Stimulated activated CD8-positive, alpha-beta memory T cell treated with anti-CD3 and anti-CD28 coated beads, Interleukin-4, amount 100 ng/mL, for 24 hours (primary cell): ENCODE measurements at places on chromosomes 7 and 10.

GRCh38 chr10:77080361-77081027, 557.1 kb downstream of the KCNMA1 start:
- no peak for DNase-seq

DNA sequence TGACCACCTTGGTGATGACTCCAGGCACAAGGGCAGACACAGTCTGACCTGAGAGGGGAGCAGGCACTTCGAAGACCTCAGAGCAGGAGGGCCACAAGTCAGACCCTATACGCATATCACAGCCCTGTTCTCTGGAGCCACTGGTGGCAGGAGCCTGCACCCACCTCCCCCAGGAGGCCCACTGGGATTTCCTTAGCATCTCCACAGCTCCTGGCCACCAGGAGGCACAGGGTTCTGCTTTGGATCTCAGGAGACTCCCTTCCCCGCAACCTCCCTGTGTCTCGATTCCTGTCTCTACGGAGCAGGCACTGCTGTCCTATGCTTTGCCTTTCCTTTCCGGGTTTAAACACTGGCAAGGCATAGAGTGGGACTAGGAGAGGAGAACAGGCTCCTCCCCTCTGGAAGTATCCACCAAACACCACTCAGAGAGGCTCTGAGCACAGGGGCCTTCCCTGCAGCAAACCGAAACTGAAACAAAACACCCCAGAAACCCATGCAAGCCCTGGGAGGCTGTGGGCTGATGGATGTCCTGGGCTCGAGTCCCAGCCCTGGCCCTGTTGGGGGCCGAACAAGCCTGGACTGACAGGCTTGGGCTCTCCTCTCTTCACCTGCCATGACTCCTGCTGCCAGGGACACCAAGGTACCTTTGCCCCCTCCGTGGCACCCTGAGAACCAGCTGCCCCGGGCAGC, 166.3 kb downstream of the NEURL1 start:
- no peak for DNase-seq

DNA sequence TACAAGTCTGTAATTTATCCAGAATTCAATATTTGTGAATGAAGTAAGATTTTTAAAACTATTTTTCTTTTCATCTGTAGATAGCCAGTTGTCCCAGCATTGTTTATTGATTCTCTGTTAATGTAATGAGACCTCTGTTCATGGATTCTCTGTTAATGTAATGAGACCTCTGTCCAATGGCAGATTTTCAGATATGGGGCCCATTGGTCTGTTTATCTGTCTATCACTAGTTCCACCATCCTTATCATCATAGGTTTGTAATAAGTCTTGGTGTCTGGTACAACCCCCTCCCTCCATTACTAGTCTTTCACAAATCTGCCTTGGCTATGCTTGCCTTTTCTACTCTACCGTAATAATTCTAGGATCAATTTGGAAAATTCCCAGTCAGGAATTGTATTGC, 276.6 kb downstream of the ARHGAP12 start:
- DNase-seq, result no peak

DNA sequence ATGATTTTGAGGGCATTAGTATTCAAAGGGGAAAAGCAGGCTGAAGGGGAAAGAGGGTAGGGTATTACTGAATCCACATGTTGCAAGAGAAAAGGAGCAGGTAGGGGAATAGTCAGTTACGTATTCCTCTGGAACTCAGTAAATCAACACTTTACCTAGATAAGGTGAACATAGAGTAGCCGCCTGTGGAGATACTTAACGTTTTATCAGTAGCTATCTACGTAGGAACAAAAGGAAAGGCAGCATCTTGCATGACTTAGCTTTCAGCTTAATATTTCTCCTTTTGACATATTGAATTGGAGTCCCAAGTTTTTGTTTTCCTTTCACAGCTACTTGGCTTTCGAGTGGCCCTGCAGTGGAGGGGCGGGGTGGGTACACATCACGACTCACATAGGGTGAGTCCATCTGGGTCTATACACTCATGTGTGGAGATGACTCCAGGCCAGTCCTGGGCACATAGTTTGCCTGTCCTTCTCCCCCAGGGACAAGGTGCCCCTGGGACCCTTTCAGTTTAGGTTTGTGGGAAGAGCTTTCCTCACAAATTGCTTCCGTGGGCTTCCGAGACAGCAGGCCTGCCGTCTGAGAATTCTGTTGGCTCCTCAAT, 48.1 kb downstream of the CCNY start:
- no peak for DNase-seq

GRCh38 chr7:150876817-150877526, 24.7 kb downstream of the AOC1 start:
- DNase-seq, result peak; percentile 23

DNA sequence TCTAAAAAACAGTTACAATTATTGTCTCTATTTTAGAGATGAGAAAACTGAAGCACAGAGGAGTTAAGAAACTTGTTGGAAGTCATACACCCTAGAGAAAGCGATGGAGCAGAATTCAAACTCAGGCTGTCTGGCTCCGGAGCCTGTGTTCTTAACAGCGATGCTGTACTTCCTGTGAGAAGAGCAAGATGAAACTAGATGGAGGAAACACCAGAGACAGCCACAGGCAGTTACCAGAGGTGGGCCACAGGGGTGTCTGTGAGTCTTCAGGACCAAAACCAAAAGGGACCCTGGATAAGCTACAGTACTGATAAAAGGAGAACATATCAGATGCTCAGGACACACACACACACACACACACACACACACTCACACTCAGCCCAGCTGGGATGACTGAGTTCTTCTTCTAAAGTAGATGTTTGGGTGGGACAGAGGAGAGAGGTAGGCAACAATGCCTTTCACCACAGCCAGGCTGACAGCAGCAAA, 289.2 kb downstream of the FZD1 start:
- no peak for DNase-seq

- DNase-seq, result no peak
Observed at GRCh38 chr10:33547976-33548375, 213.5 kb upstream of the NRP1 start.

DNA sequence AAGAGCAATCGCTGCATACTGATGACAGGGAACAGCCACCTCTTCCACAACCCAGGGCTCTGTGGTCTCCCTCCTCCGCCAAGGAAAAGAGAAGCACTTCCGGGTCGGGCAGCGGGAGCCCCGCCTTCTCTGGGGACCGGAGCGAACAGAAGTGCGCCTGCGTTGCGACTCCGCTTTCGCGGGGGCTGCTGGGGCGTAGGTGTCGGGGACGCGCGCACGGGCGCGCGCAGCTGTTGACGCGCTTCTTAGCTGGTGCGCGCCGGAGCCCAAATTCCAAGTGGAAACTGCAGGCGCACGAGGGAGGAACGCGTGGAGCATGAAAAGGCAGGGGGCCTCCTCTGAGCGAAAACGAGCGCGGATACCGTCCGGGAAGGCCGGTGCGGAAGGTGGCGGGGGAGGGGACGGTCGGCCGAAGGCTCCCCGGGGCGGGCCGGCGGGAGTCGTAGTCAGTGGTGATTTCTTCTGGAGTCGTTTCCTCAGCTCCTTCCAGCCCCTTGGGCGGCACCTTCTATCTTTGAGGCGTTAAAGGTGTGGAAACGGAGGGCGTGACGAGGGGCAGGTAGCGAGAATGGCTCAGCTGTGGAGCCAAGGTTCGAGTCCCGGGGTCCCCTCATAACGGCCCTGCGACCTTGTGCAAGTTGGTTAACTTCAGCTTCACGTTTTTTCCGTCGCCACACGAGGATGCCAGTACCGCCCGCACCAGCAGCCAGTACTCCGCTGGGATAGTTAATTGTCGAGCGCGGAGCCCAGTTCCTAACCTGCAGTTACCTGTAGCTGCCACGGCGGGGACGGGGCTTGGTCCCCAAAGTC, at the start of the genes COX15 and CUTC:
Gene COX15 (minus strand): TSS at position 95 of the 810 bp plus-strand sequence. CDS start 78 bp downstream, at position 17.
Gene CUTC (plus strand): TSS at position 202 of the 810 bp plus-strand sequence. CDS start 115 bp downstream, at position 317.
- DNase-seq, result peak; percentile 91

GRCh38 chr10:60351191-60351853, 38.4 kb downstream of the ANK3 start:
- DNase-seq, result no peak

GRCh38 chr10:14701466-14701865, 73.2 kb downstream of the FAM107B start:
- no peak for DNase-seq

DNA sequence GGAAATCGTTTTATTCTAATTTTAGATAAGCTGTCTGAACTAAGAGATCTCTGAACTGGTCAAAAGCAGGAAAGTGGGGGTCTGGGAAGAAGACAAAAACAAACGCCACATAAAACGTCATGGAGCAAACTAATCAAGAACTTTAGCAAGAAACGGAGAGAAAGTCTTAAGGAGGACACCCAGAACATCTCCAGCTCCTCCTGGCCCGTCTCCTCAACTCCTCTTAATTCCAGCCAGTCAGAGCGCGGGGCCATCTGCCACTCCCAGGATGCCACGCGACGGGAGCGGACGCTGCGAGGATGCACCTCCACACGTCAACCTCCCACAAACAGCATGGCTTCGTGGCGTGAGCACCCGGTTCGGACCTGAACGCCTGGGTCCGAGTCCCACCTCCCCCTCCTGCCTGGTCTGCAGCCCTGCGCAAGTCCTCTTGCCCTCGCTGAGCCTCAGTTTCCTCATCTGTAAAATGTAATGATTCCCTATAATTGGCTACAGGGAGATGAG, 598 bp downstream of the MMS19 start:
- DNase-seq, result peak; percentile 66

DNA sequence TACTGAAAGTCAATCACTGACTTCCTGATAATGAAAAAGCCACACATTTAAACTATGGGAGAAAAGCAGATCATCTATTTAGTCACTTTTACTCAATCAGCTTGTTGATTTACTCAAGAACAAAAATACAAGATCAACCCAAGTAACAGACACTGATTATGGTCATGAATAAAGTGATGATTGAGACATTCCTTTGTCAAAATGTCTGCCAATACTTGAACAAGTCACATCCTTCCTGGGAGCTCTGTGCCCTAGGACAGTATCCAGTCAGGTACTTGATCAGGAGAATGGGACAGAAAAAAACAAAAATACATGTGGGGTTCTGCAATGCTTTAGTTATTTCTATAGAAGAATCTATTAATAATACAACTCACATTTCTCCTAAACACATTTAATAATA, 150.0 kb upstream of the NEBL start:
- no peak for DNase-seq

DNA sequence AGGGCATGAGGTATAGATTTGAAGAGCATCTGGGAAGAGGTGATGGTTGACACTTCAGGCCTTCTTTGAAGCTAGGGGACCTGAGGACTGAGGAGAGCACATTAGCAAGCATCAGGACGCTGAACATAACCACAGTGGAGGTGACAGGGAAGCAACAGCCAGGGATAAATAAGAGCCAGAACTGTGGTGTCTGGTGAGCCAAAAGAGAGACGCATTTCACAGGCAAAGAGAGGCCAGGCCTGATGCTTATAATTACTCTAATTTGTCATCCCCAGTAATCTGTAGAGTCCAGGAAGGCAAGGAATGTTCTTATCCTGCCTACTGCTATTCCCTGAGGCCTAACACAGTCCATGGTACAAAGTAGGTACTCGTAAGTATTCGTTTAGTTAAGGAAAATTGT, 10.4 kb upstream of the FAS start:
- DNase-seq, result no peak

GRCh38 chr7:129205987-129206785, 17.8 kb downstream of the SMO start:
- DNase-seq, result no peak

GRCh38 chr7:139842401-139843210, 13.5 kb downstream of the TBXAS1 start:
- DNase-seq, result no peak

DNA sequence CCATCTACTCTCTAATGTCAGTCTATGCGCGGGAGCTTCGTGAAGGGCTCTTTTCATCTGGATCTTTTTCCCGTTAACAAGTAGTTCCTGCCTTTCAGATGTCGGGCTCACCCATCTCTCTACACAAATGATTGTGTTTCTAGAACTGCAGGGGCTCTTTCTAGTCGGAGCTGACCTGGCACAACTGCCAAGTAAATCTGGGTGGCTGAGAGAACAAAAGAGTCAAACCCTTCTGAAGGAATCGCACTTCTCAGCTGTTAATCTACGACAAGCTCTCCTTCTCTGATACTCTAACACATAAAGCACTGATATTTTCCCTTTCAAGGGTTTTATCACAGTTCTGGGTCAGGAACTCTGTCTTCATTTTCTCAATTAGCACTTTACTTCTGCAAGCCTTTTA, 144.7 kb downstream of the NRP1 start:
- no peak for DNase-seq

DNA sequence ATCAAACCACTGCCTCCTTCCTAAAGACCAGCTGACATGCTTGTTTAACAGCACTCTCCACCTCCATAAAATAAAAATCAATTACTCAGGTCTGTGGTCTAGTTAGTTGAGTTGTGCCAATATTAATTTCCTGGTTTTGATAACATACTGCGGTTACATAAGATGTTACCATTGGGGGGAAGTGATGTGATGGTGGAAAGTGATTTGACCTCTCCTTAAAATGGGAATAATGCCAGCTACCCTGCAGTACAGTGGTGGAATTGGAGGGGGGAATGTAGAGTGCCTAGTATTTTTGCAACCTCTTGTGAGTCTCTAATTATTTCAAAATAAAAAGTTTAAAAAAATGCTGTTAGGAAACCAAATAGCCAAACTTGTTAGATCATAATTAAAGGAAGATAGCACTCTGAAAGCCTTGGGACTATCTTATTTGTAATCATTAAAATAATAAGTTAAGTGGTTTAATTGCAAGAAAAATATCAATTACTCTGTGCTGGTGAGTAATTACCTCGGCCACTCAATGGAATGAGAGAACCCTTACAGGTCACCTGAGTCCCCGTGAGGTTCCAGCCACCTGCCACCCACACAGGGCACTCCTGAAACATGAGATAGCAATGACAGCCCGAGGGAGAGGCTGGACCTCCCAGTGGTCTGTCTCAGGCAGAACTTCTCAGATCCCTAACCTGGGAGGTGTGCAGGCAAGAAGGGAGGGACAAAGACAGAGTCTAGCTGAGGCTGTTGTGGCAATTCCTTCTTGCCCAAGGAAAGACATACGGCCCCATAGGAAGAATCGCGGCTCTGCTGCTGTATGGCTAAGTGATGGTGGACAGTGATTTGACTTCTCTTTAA, 94.1 kb downstream of the SH3PXD2A start:
- DNase-seq, result no peak

DNA sequence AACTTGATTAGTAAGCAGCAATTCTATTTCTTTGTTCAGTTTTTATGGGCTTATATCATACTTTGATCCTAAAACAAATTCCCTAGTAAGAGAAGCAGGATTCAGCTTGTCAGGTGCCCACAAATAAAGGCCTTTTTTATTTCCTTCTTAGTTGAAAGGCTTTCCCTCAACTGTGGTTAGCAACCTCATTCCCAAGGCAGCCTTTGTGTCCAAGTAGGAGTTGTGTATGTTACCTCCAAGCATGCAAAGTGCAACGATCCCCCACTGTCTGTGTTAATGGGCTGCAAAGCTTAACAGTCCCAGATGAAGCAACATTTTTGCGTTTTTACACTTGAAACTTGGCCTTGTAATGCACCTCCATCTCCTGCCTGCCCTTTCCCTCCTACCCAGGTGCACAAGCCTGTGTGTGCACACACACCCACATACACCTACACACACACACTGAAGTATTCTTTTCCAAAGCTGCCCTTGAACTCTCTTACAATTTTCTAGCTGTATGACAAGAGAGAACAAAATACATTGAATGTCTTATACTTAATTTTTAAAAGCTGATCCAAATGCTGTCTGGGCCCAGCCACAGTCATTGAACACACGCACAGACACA, 278.2 kb downstream of the SNX13 start:
- DNase-seq, result no peak

- DNase-seq, result no peak
Observed at GRCh38 chr10:70441161-70441894, at the start of gene NODAL. Gene NODAL, minus strand, starts transcription at chr10:70441681. Its CDS starts 14 bp downstream, at chr10:70441667.

GRCh38 chr7:106569500-106569929, 91.4 kb downstream of the CCDC71L start:
- DNase-seq, result no peak

- DNase-seq, result no peak
Observed at GRCh38 chr10:102434394-102435132, 2.2 kb upstream of the CUEDC2 start.
